ENCODE measurements at places on chromosomes 12 and 14.

DNA sequence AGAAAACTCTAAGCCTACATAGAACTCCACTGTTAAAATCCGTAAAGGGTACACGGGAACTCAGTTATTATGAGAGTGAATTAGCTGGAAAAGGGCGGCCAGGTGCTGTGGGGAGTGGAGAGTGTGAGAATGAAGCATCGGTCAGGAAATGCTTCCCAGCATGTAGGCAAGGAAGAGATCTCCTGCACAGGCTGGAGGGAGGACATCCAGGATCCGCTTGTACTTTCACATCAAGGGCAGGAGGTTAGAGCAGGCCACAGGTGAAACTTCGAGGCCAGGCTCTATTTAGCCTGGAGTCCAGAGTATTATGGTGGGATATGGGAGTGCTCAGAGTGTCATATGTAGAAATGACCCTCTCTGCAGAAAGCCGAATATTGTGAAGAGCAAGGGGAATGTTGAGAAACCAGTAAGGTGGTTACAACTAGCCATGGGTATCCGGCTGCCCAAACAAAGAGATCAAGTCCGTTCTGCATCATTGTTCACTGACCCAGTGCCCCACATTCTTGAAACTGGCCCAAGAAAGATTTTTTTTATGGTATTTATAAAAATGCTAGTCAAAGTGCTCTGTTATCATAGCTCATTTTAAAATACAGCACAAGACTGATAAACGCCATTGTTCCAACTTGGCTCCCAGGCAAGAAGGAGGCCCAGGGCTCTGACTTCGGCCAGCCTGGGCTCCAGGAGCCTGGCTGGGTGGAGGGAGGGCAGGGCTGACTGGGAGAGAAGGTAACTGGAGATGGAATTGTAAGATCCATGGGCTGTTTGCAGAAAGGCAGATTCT is 79.4 kb upstream of the HIF1A start:
- DNase-seq: no peak

DNA sequence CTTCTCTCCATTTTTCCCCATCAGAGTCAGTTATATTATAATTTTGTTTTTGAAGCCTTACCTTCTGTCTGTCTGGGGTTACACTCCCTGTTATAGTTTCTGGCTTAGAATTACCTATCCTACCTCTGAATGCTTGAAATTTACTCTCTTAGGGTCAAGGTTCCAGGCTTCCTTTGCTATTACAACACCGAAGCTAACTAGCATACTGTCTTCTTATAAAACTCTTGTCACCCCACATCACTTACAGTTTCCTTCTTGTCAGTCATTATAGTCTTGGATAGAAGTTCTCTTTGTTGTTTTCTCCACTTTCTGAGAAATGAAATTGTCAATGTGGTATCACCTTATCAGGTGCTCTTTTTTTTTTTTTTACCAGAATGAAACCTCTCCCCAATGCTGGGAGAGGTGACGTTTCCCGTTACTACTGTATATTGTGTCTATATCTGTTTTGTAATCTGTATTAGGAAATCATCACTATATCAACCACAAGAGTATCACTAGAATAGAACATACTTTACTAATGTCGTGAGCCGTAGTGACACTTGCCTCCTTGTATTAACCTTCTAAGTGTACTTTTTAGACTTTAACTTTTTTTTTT is 69.2 kb upstream of the PSMA6 start:
- DNase-seq: no peak

- DNase-seq: no peak
Measured at GRCh38 chr12:113226696-113227568, 5.7 kb downstream of the TPCN1 start.

DNA sequence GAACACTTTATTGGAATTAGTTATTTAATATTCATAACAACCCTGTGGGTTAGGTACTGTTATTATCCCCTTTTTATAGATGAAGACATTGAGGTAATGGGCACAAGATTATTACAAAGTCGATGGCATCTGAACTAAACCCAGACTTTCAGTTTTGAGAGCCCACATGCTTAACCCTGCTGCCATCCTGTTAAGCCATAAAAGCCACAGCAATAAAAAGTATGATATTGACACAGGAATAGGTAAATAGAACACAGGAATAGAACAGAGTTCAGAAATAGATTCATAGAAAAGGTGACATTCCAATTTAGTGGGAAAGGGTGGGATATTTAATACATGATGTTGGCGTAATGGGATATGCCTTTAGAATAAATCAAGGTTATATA is 119.8 kb downstream of the SLC38A1 start:
- DNase-seq: no peak

GRCh38 chr12:109845824-109846205 is 12.6 kb upstream of the TRPV4 start:
- DNase-seq: no peak

- DNase-seq: no peak
Measured at GRCh38 chr12:6758506-6759095, 5.7 kb upstream of the MLF2 start.

GRCh38 chr14:61104358-61104757 is 123.3 kb downstream of the SLC38A6 start:
- no peak for DNase-seq

DNA sequence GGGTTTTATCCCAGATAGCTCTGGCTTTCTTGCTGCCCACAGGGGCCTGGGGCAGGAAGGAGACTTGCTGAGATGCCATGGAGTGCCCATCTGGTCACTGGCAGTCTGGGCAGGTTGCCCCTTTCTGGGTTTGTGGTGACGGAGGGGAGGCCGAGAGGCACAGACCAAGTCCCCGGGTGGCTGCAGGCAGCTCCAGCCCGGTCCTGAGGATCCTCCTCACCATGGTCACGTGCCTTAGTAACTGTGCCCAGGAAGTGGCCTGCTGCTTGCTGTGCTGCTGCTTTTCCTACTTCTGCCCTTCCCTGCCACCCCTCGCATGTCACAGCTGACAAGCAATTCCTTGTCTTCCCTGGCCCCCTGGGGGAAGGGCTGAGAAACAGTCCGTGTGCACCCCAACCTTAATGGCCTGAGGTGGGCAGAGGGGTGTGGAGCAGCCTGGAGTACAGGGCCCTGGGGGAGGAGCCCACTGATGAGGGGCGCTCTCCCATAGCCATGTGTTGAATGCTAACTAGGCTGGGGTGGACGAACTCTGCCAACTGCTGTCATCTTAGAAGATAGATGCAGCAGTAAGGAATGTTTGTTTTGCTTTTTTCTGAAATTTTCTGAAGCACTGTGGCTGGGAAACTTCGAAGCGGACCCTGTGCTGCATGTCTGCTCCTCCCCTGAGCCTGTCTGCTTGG is 54.9 kb upstream of the SRSF5 start:
- no peak for DNase-seq

DNA sequence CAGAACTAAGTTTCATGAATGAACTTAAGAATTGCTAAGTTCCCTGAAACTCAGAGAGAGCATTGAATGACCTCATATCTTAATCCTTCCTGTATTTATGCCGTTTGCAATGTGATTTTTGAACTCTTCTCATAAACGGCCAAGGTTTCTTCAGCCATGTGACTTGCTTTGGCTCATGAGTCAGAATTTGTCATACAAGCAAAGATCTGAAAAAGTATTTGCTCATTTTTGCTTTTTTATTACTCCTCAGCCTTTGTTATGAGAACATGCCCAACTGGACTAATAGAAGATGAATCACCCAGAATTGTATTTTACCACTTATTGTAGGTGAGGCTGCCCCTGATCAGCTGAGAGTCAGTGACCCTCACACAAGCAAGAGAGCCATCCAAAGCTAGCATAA is 693.8 kb downstream of the BCL11B start:
- no peak for DNase-seq

GRCh38 chr14:54220704-54221431 is 175.9 kb upstream of the CDKN3 start:
- DNase-seq: no peak

DNA sequence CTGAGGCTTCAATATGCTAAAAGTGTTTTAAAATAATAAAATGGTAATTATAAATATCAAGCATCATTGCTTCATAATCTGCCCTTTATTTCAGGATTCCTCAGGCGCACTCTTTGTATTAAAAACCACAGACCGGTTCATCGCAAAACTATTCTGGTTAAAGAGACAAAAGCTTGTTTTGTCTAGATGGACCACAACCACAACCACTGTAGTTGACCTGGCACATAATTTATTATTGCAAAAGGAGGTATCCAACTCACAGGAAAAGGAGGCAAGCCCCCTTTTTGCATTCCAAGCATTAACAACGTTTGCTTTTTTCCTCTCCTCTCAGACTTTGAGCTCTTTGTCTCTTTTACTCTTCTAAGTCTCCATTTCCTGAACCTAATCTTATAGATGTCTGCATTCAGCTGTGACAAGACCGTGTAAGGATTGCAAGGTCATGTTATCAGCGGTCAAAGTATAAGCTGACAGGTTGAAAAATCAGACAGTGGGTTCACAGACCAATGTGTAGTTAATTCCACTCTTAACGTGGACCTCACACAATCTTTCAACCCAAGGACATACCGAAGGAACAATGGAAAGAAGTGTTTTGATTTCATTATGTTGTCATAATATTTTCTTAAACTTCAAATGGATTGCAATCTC is 1057.6 kb downstream of the GALC start:
- no peak for DNase-seq

DNA sequence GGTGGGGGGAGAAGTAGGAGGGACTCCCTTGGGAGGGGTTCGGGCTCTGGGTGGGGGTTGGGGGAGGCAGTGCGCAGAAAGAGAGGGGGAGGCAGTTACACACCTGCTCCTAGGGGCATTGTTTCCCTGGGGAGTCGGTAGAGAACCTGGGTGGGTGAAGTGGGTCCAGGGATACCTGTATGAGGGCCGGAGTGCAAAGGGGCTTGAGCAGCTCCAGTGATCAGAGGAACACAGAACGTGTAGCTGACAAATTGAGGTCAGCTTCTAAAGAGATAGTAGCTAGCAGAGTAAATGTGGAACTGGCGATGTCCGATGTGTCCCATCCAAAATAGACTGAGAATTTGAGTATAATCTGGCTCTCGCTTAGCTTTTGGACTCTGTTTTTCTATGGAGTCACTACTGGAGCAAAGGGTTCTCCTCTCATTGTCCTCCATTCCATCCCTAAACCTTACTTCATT is 502 bp downstream of the SMARCD1 start:
- DNase-seq: no peak

DNA sequence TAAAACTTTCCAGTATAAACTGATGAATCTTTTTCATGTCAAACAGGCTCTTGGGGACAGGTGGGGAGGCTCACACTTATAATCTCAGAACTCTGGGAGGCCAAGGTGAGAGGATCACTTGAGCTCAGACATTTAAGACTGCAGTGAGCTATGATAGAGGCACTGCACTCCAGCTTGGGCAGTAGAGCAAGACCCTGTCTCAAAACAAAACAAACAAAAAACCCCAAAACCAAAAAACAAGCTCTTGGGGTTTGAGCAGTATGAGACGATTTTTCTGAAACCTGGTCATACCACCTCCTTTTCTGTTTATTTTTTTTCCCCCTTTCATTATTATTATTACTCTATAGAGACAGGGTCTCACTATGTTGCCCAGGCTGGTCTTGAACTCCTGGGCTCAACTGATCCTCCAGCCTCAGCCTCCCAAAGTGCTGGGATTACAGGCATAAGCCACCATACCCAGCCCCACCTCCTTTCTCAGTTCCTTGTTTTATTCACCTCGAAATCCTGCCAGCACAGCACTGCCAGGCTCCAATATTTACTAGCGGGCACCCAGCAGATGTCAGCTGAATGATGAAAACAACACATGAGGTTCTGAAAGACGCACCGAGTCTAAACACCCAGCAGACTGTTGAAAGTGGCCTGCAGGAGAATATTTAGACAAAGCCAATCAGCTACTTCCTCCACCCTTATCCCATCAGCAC is 19.5 kb upstream of the CDK17 start:
- no peak for DNase-seq

DNA sequence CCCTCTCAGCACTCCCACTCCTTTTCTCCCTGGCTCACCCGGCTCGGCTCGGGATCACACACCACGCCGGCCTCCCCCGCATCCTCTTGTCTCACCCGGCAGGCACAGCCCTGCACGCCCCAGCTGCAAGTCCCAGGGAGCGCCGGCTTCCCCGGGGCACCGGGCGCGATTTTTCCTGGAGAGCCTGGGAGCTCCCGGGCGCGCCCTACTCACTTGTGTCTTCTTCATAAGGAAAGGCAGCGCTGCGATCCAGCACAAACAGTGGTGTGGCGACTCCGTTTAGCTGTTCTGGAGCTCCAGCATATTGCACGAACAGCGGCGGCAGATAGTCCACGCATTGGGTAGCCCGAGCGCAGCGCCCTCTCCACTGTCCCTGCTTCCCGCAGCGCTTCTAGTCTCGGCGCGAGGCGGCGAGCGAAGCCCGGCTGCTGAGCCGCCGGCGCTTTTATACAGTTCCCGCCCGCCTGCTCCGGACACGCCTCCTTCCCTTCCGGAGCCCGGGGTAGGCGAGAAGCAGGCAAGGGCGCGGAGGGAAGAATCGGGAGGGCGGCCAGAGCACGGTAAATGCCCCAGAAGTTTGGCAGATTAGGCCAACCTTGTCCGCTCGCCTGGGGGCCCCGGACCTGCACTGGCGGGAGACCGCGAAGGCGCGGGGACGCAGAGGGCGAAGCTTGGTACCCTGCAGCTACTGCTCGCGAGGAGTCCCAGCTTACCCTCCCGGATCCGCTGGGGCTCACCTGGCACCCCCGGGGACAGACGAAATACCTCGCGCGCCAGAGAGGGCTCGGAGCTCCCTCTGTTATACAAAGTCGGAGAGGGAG is at the start of gene KITLG:
Gene KITLG, minus strand, starts transcription at position 421 of the 821 bp plus-strand sequence. Its CDS starts 193 bp downstream, at position 228.
- peak; percentile 84 for DNase-seq

- DNase-seq: peak; percentile 28
Measured at GRCh38 chr14:91286530-91286937, 42.0 kb upstream of the GPR68 start.

DNA sequence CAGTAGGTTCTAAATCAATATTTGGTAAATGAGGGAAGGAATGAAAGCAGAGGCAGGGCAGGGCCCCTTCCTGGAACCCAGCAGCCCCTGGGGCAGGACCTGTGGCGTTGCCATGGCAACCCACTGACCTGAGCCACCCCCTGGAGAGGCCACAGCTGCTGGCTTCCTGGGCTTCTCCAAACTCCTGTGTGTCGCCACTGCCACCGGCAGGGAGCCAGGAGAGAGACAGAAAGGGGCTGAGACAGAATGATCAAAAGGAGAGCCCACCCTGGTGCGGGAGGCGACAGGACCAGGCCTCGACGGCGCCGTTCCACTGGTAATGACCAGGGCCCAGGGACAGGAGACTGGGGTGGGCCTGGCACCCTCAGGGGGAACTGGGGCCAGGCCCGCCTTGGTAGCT is 18.2 kb downstream of the RFX4 start:
- no peak for DNase-seq

All from NCI-H1417 treated with DMSO at 0.1 percent for 48 hours (cell line).